ENCODE measurements at places on chromosomes 1 and 21.

DNA sequence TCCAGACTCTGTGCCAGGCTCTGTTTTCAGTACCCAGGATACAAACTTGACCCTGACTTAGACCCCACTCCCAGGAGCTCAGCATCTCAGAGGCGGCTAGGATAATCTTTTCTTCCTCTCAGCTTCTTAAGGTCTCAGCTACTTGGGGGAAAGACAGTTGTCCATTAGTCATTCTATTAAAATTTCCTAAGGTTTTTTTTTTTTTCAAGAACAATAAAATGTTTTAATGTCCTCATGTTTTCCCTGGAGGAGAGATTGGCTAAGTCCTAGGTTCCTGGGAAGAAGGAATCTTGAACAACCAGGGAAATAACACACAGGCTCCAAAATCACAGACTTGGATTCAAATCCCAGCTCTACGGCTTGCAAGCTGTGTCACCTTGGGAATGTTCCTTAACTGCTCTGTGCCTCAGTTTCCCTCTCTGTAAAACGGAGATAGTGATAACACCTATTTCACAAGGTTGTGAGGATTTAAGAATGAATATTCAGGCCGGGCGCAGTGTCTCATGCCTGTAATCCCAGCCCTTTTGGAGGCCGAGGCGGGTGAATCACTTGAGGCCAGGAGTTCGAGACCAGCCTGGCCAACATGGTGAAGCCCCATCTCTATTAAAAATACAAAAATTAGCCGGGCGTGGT is 33.0 kb downstream of the CDK18 start:
- ATAC-seq = no peak

GRCh38 chr21:27024971-27025370 is 58.1 kb upstream of the ADAMTS5 start:
- ATAC-seq = no peak

DNA sequence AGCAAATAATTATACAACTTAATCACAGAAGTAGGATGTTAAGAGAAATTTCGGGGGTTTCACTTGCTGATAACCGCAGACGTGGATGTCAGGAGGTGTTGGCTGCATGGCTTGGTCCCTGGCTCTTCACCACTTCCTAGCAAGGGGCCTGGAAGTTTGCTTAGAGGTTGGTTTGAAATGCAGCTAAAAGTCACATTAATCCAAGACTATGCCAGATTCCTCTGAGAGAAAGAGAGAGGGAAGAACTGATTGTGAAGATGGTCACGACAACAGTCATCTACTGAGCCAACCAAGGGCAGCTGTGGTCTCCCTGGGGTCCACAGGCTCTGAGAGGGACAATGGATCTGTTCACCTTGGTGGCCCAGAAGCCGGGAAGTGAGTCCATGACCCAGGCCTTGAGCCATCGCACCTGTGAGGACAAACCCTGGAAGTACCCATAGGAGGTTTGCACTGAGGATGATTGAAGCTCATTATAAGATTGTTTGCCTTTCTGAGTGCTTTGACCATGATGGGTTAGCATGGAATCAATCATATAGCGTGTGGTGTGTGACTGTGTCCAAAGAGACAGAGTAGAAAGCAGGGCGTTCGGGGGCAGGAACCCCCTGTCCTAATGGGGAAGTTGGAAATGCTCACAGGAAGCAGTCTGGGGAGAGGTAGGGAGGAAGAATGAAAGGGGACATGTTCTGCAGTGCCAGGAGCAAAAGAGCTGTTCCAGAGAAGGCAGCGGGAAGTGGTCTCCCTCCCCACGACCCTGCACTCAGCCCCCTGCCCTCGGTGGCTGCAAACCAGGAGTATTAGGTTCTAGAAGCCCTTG is 47.1 kb downstream of the UMODL1 start:
- ATAC-seq = no peak

DNA sequence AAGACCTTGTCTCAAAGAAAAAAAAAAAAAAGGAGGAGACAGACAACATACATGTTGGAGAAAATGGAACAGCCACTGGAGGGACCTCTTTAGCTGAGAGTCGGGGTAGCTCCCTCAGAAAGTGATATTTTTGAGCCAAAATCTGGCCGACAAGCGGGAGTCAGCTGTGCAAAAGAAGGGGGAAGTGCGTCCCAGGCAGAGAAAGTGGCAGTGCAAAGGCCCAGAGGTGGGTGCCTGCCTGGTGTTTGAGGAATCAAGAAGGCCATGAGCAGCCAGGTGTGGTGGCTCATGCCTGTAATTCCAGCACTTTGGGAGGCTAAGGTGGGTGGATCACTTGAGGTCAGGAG is 6.1 kb upstream of the CROCC start:
- ATAC-seq = no peak

DNA sequence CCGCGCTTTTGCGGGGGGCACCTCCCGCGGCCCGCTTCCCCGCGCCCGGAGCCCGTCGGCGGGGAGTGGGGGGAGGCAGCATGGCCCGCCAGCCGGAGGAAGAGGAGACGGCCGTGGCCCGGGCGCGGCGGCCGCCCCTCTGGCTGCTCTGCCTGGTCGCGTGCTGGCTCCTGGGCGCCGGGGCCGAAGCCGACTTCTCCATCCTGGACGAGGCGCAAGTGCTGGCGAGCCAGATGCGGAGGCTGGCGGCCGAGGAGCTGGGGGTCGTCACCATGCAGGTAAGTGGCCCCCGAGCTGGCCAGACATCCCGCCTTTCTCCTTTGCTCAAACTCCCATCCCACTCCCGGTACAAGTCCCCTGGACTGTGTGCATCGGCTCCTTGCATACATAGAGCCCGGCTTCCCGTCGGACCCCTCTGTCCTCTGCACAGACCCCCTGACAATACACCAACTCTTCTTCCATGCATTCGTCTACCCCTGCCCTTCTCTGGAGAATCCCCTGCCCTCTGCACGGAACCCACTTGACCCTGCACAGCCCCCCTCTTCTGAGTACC is 812 bp downstream of the CACHD1 start:
- ATAC-seq = peak; percentile 59

DNA sequence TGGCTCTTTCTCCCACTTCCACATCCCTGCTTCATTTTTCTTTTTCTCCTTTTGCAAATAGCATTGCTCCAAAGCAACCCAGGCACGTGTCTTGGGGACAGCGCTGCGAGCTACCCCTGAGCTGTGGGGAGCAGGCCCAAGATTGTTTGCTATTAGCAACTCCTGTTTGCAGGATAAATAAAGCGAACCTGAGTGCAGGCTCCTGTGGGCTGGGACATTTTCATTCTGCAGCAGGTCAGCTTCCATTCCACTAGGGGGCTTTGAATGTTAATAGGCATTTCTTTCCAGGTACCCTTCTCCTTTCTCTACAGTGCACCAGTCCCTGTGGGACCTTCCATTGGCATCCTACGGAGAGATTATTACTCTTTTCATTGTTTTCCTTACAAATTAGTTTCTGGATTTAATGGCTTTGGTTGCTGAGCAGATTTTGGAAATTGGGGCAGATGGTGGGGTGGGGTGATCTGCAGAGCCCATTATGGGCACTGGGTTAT is 54.0 kb downstream of the OLFML3 start:
- peak; percentile 87 for ATAC-seq

DNA sequence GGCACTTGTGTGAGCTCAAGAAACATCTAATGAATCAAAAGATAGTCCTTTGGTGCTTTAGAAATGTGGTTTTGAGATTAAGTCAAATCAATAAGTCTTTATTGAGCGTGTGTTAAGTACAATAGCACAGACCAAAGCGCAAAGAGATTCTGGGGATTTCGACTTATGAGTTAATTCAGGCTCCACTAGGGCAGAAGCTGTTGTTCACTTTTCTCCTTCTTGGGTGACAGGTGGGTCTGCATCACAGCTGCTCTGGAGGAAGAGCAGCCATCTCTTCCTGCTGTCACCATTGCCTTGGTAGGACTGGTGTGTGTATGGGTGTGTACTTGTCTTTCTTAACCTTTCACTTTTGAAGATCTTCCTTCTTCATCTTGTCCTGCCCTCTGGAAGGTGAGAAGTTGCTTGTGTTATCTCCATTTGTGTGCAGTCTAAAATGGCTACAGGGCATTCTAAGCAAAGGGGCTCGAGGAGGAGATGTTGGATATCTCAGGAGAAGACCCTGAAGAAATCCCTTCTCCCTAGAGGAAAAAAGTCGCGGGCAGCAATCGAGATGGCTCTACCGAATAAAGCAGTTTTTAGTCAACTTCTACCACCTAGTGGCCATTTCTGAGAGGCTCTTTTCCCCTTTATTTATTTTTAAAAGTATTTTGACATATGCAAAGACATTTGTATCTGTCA is 22.9 kb upstream of the DISC1 start:
- ATAC-seq = peak; percentile 57

DNA sequence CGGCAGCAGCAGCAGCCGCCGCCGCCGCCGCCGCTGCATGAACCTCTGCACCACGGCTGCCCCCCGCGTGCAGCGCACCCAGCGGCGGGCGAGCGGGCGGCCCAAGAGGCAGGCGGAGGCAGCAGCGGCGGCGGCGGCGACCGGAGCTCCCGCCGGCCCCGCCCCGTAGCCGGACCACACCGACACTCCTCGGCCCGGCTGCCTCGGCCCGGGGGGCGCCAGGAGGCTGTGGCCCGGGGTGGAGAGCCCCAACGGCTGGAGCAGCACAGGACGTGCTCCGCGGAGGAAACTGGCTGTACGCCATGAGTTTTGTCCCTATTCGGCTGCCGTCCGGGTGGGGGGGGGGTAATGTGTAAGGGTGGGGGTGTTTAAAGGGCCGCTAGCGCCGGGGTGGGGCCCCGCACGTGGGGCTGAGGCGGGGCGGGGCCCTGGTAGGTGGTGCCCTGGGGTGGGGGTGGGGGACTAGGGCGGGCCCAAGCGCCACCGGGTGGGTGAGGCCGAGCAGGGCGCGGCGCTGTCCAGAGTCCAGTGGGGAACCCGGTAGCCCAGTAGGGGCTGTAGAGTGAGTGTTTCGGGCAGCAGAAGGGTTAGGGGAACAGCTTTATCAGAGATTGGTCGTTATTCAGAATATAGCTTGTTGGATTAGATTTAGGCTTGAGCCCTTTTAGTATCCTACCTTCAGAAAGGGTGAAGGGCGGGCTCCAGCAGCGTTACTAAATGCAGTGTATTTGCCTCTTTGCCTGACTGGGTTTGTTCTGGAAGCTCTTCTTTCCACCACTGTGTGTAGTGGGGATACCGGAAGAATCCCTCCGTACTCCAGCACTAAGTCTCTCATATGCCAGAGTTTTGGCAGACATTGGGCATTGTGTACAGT is at the start of gene FAM78B:
FAM78B (minus strand) TSS at position 304 of the 874 bp plus-strand sequence. CDS start 753 bp downstream, outside the sequence.
- ATAC-seq = peak; percentile 78

- no peak for ATAC-seq
Observed at GRCh38 chr1:214415131-214415530, 134.2 kb downstream of the SMYD2 start.
